ENCODE measurements at places on chromosomes 12 and 14.

GRCh38 chr14:100256339-100256895 is 17.5 kb downstream of the YY1 start:
- no peak for DNase-seq

GRCh38 chr14:84584511-84584910 is 945.4 kb upstream of the FLRT2 start:
- no peak for DNase-seq

DNA sequence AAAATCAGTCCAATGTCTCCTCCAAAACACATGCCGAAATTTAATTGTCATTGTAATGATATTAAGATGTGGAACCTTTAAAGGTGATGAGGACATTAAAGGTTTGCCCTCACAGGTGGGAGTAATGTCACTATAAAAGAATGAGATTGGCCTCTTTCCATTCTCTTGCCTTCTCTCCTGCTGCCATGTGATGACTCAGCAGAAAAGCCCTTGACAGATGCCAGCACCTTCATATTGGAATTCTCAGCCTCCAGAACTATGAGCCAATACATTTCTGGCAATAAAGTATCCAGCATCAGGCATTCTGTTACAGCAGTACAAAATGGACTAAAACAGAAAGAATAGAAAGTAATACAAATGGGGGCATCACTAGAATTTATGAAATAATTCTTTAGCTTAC is 609.7 kb downstream of the SLC16A7 start:
- DNase-seq: no peak

GRCh38 chr12:1993341-1993740 is 10.9 kb downstream of the DCP1B start:
- DNase-seq: no peak

- peak; percentile 41 for DNase-seq
Measured at GRCh38 chr12:110266980-110267620, 13.9 kb upstream of the ATP2A2 start.

DNA sequence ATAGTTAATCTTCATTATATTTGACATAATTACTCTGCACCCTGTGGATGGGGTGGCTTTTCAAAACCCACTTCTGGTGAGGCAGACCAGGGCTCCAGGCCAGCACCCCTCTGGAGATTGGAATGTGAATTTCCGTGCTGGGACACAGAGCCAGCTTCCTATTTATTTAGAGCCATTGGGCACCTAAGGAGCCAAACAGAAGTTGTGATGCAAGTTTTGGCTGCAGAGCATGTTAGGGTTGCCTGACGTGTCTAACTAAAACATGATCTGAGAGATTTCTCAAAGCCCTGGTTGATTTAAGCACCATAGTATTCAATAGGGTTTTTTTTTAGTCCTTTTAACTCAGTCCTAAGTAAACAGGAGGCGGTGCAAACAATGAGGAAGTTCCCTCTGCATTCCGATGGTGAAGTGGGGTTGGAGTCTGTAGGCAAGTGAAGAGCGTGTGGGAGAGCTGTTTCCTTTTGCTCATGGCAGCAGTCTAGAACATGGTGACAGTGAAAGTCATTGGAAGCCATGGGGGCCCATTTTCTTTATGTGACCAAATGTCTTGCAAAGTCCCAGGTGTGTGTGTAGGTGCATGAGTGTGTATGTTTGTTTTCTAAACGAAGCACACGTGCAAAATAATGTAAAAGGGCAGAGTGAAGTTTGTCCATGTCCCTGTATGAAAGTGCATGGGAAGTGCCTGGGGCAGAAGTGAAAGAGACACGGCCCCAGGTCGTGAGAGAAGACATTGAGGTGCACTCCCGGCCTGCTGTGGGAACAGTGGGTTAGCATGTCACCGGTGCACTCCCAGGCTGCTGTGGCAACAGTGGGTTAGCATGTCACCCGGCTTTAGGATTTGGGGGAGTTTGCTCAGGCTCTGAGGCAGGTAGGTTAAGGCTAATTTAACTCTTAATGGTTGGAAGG is 117.7 kb downstream of the PRKCH start:
- DNase-seq: peak; percentile 26

GRCh38 chr12:33047666-33048065 is 151.1 kb upstream of the PKP2 start:
- DNase-seq: no peak

GRCh38 chr12:11171969-11172675 is 1.1 kb downstream of the SMIM10L1 start:
- peak; percentile 67 for DNase-seq

GRCh38 chr12:85274315-85274651 is 5.7 kb upstream of the ALX1 start:
- DNase-seq: no peak

GRCh38 chr12:31732926-31733548 is 4.2 kb upstream of the AMN1 start:
- DNase-seq: no peak

- DNase-seq: peak; percentile 63
Measured at GRCh38 chr14:20630340-20631022, 11.0 kb downstream of the OR6S1 start.

GRCh38 chr12:5771756-5772155 is 173.3 kb downstream of the ANO2 start:
- DNase-seq: no peak

GRCh38 chr14:106848330-106849121 is 1322.1 kb downstream of the TMEM121 start:
- no peak for DNase-seq

GRCh38 chr14:65770681-65771080 is 358.2 kb downstream of the FUT8 start:
- DNase-seq: no peak

- peak; percentile 83 for DNase-seq
Measured at GRCh38 chr14:23352506-23353432, at the start of gene SLC22A17. Gene SLC22A17 (minus strand): TSS chr14:23352887.

DNA sequence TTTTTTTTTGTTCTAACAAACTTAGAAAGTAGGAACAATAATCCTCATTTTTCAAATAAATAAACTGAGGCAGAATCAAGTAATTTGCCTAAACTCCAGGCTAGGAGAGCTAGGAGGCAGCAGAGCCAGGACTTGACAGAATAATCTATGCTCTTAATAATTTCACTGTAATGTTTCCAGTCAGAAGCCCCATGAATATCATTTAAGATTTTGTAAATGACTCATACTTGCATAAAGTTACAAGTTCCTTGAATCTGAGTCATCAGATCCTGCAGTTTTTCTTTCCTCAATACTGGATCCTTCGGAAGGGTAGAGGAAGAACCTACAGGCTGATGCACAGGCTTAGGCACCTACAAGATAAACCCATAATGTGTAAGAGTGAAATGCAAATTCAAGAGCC is 29.0 kb downstream of the CAPRIN2 start:
- no peak for DNase-seq

DNA sequence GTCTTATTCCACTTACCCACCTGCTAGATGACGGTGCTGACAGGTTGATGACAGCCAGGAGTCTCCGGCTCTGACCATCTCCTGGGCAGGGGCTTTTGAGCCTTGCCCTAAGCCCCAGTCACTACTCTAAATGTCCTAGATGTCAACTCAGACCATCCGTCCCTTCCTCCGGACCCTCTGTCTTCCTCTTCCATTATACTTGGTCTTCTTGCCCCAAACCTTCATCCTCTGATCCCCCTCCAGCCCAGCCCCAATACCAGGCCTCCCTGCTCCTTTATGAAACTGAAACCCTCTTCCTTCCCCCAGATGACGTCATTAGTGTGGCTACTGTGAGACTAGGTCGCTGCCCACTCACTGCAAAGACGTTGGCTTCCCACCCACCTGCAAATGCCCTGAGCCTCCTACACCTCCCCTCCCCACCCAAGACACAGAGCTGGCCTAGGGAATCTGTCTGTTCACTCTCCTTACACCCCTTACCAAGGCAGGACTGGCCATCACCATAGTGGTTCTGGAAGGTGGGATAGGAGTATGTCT is 10.1 kb downstream of the KRT71 start:
- no peak for DNase-seq

DNA sequence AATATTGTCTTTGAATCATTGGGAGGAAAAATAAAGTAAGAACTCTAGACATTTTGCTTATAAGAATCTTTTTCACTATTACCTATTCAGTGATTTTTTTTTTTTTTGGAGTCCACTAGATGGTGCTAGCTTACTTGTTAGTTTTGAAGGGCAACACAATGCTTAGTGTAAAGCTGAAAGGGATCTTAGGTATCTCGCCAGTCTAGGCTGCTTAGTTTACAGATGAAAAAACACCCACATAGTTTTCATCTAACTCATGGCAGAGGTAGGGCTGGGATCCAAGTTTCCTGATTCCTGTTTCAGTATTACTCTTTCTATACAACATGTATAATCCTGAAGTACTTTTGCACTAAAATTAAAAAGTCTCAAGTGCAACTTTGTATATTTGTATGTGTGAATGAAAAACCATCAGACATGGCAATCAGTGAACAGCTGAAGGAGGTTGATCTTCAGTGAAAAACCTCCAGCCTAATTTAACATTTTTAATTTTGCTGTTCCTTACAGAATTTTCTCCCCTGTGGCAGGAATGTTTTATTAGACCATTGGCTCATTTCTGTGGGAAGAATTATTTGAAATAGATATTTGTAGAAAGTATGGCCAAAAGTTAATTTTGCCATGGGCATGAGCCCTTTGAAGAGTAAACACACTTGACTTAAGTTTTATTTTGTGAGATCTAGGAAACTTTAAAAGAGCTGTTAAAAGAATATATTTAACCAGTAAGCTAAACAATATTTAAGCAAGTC is 40.7 kb downstream of the LRRIQ1 start:
- DNase-seq: peak; percentile 17

DNA sequence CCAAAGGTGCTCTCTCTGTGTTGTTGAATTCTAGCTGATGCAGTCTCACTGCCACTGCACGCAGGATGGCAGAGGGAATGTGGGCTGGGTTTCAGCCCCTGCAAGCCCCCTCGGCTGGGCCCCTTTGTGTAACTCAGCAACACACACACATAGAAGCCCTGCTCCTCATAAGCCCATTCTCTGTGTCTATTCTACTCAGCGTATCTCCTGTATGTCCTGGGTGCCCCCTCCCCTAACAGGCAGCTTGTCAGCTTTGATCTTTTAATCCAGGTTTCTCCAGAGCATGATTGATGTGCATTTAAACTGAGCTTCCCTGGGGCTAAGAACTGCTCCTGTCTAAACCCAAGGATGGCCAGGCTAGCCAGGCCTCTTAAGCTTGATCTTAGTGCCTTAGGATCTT is 43.0 kb downstream of the SRRM4 start:
- no peak for DNase-seq

DNA sequence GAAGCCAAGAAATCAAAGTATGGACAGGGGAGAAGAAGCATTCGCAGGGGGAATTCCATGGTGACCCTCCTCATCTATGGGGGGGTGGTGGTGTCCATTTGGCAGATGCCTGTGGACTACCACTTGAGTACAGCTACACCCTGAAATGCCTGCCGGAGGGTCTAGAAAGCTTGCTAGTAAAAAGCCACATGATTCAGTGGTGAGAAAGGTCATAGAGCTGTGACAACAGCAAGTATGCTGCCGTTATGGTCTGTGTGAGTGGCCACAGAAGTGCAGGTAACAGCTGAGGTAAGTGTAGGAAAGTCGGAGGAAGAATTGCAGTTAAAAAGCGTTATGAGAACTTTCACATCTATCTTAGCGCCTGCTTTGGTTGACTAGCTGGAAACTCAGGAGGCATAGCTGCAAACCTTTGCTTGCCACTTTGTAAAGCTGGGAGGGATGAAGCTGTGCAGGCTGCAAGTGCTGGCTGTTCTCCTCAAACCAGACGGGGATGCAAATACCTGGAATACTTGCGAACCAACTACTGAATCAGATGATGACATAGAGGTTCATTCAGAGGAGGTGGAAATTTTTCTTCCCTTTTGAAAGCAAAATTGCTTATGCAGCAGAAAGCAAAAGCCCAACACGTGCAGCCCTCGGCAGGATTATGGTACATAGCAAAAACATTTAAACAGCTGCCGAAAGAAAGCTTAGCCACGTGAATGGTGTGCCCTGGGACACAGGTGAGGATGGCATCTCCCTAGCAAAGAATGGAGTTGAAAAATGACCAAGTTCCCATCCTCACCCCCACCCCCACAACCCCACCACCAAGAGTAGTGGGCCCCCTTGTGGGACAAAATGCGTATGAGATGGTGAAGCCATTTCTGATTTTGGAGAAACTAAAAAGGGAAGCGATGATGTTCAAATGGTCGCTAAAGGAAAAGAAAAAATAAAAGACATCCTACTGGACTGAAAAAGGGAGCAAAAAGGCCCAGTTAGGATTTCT is 287.0 kb downstream of the RERGL start:
- DNase-seq: no peak

DNA sequence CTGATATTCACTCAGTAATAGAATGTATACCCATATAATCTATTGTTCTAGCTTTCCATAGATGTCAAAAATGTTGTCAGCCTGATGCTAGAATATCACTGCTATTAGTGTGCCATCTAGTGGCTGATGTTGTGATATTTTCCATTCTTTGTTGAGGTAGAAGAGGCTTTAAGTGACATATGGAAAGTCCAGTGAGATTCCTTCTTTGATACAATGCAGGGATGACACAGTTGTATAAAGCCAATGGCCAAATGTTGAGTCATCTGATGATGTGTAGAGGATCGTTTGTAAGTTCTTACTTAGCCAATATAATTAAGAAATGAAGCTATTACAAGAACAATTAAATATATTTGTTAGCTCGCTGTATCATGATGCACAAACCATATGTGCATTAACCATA is 58.1 kb upstream of the PCED1B start:
- DNase-seq: peak; percentile 28

- no peak for DNase-seq
Measured at GRCh38 chr12:111616177-111616623, 17.1 kb upstream of the ATXN2 start.

GRCh38 chr12:52659395-52659794 is 7.4 kb upstream of the KRT2 start:
- no peak for DNase-seq

GRCh38 chr14:64507376-64508156 is 3.0 kb downstream of the ZBTB1 start:
- no peak for DNase-seq

- no peak for DNase-seq
Measured at GRCh38 chr12:90905691-90906370, 49.1 kb downstream of the CCER1 start.

- no peak for DNase-seq
Measured at GRCh38 chr12:15453613-15454012, 131.3 kb downstream of the PTPRO start.

DNA sequence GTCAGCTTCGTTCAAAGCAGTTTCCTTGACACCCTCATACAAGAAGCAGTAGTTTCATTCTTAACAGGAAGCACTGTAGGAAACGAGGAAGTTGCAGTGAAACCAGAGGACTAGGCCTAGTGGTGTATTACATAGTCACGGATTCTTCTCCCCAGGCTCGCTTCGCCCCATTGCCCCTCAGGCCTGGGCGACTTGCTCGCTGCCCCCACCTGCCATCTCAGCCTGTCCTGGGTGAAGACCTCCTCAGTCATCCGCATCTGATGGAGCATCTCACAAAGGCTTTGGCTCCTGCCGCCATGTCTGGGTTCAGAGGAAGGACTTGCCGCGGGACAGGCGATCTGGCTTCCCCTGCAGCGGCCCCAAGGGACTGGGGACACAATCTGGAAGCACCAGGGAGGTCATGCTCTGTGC is 93.5 kb downstream of the LMNTD1 start:
- no peak for DNase-seq

GRCh38 chr14:85482552-85482951 is 47.4 kb upstream of the FLRT2 start:
- DNase-seq: no peak

- DNase-seq: no peak
Measured at GRCh38 chr12:109558374-109559199, 14.7 kb downstream of the MMAB start.
